ENCODE measurements at places on chromosomes 5 and 9.
A peak's percentile ranks its signal among the peaks of the same experiment; 100 is the strongest.

GRCh38 chr5:177357146-177357458 is 622 bp upstream of the RGS14 start:
- DNase-seq = no peak

- no peak for DNase-seq
Measured at GRCh38 chr5:53123702-53124101, 14.1 kb upstream of the MOCS2 start.

DNA sequence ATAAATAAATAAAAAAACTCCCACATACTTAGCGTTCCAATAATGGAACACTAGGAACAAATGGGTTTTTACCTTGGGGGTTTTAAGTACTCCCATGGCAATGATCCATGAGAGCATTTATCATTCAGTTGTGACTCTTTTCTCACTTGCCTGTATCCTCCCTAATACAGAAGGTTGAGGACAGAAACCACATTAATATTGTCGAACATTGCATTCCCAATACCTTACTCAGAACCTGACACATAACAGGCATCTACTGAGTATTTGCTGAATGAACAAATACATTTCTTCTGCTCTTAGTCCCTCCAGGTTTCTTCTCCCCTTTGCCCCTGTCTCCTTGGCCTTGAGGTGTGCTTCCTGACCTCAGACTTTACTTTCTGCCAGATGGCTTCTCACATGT is 175.9 kb downstream of the CEMIP2 start:
- DNase-seq = no peak

- DNase-seq = no peak
Measured at GRCh38 chr9:36993933-36994764, 39.9 kb downstream of the PAX5 start.

DNA sequence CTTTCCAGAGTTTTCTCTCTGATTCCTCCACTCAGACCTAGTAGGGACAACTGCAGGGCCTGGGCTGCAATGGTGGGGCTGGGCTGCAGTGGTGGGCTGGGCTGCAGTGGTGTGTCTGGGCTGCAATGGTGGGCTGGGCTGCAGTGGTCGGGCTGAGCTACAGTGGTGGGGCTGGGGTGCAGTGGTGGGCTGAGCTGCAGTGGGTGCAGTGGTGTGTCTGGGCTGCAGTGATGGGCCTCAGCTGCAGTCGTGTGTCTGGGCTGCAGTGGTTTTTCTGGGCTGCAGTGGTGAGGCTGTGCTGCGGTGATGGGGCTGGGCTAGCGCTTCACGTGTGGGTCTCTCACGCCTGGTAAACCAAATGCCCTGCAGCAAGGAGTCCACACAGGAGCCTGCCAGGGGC is 27.4 kb downstream of the ABO start:
- DNase-seq = no peak

GRCh38 chr9:98129451-98129881 is 10.4 kb upstream of the TRIM14 start:
- no peak for DNase-seq

GRCh38 chr5:96120120-96120519 is 158.5 kb upstream of the ELL2 start:
- peak; percentile 15 for DNase-seq

DNA sequence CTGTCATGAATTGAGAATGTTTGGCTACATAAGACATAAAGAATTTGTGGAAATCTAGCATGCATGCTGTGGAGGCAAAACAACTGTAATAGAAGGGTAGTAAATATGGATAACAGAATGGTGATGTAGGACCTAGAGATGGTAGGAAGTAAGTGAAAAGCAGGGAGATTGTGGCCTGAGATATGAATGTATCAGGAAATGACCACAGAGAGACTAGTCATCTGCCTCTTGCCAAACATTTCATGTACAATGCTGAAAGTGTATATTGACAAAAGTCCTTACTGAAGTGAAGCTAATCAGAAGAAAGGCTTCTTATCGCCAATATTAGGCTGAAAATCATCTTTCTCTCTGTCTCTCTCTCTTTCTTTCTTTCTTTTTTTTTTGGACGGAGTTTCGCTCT is 873.1 kb upstream of the CTNND2 start:
- DNase-seq = no peak

GRCh38 chr9:72527801-72528195 is 6.4 kb downstream of the TMC1 start:
- DNase-seq = peak; percentile 88

DNA sequence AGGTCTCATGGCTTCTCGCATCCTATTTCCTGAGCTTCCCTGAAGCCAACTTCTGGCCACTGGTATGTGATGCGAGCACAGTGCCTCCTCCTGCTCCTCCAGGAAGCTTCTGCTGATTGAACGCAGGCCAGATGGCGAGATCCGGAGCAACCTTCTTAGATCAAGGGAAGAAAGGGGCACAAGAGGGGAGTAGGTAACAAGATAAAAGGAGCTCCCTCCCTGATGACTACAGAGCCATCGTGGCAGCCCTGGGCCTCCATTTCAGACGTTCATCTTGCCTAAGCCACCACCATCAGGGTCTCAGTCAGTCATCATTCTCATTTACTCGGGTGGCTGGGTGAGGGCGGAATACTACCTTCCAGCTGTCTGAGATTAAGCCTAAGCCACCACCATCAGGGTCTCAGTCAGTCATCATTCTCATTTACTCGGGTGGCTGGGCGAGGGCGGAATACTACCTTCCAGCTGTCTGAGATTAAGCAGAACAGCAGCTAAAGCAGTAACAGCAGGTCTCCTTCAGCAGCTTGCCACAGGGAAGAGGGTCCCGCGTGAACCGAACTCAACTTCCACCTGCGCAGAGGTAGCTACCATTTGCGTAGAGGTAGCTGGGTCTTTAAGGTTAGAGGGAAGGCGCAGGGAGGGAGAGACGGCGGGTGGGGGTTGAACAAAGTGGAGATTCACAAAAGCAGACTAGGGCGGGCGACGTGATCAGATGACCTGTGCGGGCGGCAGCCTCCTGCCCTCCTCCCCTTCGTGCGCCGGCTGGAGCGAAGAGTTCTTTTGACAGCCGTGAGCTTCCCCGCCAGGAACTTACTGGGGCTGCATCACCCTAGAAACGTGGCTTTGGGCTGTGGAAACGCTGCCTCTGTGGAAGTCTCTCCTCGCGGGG is 27.9 kb upstream of the MGAT1 start:
- DNase-seq = peak; percentile 98

GRCh38 chr9:20032413-20033006 is 243.7 kb upstream of the SLC24A2 start:
- no peak for DNase-seq

DNA sequence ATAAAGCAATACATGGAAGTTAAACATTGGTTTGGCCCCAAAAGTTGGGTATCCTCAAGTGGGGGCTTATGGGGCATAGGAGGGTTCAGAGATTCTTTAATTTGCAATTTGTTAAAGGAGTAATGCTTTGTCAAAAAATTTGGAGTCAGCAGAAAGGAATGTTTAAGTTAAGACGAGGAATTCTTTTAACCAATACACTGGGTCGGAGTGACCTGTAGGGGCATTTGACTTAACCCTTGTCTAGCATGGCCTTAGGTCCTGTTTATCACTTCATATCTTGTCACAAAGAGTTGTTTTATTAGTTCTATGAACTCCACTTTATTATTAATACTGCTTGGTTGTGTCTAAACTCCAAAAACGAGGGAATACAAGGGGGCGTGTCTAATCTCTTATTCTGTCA is 656.1 kb upstream of the RORB start:
- DNase-seq = no peak

DNA sequence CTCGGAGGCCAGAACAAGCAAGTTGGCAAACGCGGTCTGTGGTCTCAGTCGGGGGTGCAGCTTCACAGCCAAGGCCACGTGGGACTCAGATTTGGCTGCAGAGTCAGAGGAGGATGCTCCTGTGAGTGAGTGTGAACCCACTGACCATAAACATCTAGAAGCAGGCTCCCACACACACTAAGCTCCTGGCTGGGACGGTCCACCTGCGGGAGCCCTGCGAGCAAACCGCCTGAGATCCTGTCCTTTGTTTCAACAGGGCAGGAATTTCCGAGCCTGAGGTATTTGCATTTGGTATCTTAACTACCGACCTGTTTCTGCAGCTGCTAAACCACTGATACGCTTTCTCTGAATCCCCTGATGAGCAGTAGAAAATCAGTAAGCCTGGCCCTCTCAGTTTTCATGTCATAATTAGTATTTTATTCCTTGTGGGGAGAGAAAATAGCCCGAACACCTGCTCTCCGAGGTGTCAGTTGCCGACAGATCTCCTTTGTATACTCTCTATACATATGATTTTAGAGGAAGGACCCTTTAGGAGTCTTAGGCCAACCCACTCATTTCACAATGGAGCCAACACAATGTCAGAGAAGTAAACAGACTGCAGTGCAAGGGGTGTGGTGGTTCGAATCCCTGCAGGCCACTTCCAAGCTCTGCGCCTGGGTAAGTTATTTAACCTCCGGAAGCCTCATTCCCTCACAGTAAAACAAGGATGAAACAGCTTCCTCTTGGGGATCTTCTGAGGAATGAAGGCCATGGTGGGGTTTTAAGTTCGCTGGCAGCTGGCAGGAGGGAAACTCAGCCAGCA is 40.9 kb upstream of the PWWP2A start:
- no peak for DNase-seq

DNA sequence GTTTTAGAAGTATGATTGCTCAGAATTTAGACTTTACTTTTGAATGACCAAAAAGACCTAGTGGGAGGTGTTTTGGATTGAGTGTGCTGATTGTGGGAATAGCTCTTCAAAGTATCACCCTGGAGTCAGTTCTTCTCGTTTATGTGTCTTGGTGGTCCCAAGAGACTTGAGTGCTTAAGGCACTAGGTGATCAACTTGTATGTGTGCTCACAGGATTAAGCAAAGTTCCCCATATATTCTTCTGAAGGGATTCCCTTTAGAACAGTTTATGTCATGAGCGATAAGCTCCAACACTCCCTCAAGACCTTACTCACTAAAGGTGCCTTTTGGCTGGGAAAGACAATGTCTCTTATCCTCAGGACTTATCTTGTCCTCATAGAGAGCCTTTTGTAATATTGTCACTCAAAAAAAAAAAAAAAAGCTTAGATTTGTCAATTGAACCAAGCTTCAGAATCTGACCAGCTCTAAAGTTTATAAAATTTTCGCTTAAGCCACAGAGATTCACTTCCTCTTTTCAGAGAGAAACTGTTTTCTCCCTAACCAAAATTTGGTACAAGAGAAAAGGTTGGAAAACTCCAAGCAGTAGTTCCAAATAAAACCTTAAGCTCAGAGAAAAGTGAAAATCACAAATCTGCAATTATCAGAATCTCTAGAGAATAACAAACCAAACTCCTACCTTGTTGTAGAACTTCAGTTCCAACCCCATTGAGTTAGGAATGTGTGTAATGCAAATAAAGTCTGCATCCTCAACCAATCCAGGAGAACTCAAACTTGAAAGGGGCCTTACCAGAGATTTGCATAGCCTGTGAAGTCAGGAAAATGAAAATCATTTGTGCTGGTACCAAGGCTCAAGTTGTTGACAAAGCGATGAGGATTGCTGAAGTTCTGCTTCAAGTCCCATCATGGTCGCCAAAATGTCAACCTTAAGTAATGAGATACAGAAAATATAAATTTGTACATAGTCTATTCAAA is 40.0 kb upstream of the PDZD2 start:
- peak; percentile 11 for DNase-seq

DNA sequence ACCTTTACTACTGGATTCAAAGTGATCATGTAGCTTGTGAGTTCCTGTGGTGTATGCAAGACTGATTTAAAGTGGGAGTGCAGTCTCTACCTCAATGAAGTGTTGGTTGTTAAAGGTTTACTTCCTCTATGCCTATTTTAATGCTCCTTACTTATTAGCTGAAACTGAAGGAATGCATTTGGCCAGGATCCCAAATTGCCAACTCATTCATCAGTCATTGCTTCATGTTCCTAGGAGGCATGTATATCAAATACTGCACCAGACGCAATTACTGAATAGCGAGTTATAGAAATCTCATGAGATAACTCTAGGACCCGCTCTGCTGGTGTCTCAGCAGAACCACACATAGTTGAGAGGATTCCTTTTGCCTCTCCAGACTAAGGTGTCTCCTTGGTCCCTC is 143.0 kb upstream of the RPS23 start:
- no peak for DNase-seq

DNA sequence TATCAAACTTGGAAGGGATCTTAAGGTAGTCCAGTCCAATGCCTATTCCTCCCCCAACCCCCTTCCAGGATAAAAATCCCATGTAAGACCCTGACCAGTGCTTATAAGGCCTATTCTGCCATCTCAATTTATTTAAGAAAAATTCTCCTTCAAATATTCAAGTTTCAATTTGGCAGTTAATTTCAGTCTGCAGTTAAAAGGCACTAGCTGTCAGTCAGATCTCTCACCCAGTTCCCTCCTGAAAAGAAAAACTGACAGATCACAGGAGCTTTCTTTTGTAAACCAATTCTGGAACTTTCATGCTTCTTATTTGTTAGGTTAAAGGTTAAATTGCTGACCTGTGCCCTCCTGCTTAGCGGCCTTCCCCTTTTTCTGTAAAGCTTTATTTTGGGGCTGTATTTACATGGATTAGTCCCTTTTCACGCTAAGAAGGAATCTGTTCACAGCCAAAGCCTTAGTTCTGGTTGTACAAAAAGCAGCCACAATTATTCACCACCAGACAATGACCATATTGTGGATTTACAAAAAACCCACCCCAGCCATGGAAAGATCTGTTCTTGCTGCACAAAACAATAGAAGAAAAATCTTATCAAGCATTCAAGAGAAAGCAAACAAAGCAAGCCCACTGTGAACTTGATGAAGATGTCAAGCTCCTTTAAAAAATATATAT is 68.7 kb downstream of the DENND1A start:
- no peak for DNase-seq

- no peak for DNase-seq
Measured at GRCh38 chr5:6761333-6761732, 48.1 kb downstream of the TENT4A start.

DNA sequence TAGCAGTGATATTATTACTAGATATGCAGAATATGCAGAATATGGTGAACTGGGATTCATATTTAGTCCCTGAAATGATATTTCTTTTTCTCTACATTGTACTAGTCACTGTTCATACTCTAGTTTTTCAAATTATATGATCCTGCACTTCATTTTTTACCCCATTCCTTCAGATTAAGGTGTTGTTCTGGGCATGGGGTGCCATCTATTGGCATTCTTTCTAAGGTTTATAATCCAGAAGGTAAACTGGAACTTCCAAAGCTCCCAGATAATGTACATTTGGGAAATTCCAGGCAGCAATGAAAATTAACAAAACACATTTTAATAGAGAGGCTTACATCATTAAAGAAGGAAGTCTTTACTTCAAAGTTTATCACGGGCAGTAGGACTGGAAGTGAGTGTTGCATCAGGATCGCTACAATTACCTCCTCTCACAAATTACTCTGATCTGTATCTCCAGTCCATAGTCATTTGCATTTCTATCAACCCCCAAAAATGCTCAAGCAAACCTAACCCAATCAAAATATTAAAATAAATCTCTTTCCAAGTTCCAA is 12.5 kb downstream of the RFX3 start:
- no peak for DNase-seq

- no peak for DNase-seq
Measured at GRCh38 chr9:114302727-114303126, 20.2 kb upstream of the ORM1 start.
